Stimulated activated CD4-positive, alpha-beta T cell treated with anti-CD3 and anti-CD28 coated beads, Interleukin-1b, Interleukin-23, amount 100 ng/mL, for 1 hour (primary cell): ENCODE measurements at places on chromosomes 6 and 20.

DNA sequence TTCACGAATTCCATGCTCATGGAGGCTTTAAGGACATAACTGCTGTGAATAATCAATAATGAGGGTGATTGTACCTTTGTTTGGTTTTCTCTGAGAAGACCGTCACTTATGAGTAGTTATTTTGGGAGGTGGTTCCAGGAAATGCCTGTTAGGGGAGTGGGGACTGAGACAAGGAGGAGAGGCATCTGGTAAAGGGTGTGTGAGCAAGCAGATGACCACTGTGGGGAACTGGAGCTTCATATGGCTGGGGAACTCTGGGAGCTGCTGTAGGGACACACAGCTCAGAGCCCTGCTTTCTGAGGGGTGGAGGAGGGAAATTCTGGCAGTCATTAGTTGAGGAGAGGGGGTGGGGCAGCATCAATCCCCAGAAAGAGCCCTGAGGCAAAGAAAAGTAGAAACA is 71.3 kb upstream of the TINAG start:
- no peak for DNase-seq

GRCh38 chr6:24394780-24395437 is 7.8 kb upstream of the MRS2 start:
- no peak for DNase-seq

- DNase-seq, result no peak
Observed at GRCh38 chr6:43284991-43285781, 12.9 kb upstream of the SLC22A7 start.

DNA sequence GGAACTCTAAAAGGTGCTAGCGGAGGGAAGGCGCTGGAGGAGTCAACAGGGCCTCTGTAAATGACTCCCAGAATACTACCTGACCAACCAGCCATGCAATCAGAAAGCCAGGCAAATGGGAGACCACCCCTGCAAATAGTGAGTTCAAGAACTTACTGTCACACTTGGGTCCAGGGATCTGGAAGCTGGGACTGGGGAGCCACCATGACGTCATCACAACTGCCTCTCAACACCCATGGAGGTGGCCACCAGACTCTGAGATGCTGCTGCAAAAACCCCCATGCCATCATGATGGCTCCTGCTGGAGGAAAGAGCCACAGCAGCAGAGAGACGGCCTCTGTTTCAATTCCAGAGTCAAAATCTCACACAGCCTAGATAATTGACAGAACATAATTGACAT is 8.5 kb upstream of the PDYN start:
- DNase-seq, result no peak

GRCh38 chr6:134937426-134937825 is 12.5 kb downstream of the ALDH8A1 start:
- DNase-seq, result no peak

DNA sequence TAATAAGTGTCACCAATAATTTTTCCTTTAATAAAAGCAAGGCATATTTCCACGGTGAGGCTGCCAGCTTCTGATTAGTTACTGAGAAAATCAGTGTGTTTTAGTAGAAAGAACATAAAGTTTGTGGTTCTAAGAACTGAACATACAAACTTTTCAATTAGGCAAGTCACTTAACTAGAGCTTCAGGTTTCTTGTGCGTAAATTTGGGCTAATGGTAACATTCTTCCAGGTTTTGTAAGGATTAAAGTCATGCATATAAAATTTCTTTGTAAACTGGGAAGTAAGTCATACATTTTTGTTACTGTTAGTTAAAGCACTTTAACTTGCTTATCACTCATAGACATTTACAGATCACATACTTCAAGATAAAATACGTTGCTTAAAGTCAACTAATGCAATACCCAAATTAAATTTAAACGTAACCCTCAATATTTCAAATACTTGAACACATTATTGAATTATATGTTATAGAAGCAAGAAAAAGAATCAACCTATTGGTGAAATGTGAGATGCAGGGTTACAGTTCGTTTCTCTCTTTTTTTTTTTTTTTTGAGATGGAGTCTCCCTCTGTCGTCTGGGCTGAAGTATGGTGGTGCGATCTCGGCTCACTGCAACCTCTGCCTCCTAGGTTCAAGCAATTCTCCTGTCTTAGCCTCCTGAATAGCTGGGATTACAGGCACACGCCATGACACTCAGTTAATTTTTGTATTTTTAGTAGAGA is 327.3 kb upstream of the NOX3 start:
- no peak for DNase-seq

GRCh38 chr6:159252955-159253508 is 83.8 kb downstream of the FNDC1 start:
- DNase-seq, result no peak

- no peak for DNase-seq
Observed at GRCh38 chr6:105991561-105992314, 94.4 kb upstream of the PRDM1 start.

DNA sequence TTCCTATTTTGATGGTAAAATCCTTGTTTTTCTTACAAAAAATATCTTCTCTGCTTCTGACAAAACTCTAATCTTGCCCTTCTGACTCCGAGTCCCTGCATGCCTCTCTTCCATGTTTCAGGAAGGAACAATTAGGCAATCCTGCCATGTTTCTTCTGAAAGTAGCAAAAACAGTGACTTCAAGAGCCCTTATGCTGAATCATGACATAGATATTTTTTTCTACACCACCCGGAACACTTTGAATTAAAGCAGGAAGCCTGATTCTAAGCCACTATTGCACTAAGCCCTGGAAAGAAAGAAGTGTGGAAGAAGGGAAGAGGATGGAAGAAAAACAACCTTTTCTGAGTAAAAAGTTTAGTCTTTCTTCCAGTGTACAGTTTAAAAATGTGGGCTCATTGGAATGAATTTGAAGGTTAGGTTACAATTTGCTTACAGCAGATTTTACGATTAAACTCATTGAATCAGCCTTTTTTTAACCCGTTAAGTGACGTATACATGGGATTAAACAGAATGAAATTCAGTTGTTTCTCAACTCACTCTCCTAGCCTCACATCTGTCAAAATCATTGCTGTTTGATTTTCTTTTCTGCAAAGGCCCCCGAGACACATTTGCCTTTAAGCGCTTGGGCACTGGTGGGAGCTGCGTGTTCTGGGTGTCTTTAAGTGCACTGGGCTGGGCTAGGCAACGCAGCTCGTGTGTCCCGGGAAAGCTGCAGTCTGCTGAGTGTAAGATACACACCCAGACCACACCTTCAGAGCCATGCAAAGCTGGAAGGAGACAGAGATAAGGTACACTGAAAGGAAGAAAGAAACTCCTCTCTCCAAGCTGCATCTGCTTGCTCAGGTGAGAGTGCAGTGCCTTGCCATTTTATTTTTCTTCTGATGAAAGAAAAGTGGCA is 159.4 kb upstream of the CITED2 start:
- DNase-seq, result no peak

- no peak for DNase-seq
Observed at GRCh38 chr6:1170794-1171193, 141.1 kb upstream of the FOXQ1 start.

GRCh38 chr6:14135893-14136539 is 18.4 kb downstream of the CD83 start:
- DNase-seq, result no peak

GRCh38 chr6:108904741-108905140 is 56.5 kb downstream of the ARMC2 start:
- DNase-seq, result no peak

GRCh38 chr6:81590314-81590691 is 162.2 kb downstream of the TENT5A start:
- no peak for DNase-seq

- DNase-seq, result no peak
Observed at GRCh38 chr6:158356586-158357546, 44.6 kb downstream of the TULP4 start.

DNA sequence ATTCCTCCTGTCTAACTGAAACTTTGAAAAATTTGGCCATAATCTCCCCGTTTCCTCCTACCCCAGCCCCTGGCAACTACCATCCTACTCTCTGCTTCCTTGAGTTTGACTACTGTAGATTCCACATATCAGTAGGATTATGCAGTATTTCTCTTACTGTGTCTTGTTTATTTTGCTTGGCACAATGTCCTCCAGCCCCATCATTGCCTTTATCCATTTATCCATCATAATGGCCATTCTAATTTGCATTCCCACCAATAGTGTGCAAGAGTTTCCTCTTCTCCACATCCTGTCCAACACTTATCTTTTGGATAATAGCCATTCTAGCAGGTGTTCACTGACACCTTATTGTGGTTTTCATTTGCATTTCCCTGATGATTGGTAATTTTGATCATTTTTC is 202.3 kb downstream of the THBS2 start:
- no peak for DNase-seq

DNA sequence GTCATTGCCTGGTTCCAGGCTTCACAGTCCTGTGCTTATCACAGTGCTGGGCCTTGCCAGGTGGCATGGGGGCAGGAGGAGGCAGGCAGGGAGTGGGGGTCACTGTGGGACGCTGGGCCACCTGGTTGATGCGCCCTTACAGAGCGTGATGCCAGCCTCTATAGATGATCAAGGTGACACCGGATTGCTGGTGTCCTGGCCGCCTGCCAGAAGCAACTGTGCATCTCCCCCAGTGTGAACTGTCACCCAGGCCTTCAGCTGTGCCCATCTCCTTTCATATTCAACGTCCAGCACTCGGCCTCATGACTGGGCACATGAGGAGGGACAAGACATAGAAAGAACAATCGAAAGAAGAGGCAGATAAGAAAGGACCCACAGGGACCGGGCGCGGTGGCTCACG is 318.9 kb downstream of the TAF4 start:
- no peak for DNase-seq

GRCh38 chr20:44217342-44218092 is 6.9 kb upstream of the OSER1 start:
- peak; percentile 42 for DNase-seq

GRCh38 chr6:57108691-57109090 is 18.7 kb downstream of the ZNF451 start:
- DNase-seq, result no peak

GRCh38 chr20:6576726-6577125 is 190.8 kb upstream of the BMP2 start:
- no peak for DNase-seq

- DNase-seq, result no peak
Observed at GRCh38 chr6:13496513-13497190, 9.3 kb upstream of the GFOD1 start.

GRCh38 chr6:137744877-137745276 is 122.2 kb upstream of the TNFAIP3 start:
- DNase-seq, result no peak

GRCh38 chr20:11753155-11753554 is 164.5 kb upstream of the BTBD3 start:
- DNase-seq, result no peak

- DNase-seq, result no peak
Observed at GRCh38 chr6:127053032-127053874, 65.2 kb upstream of the RSPO3 start.

- no peak for DNase-seq
Observed at GRCh38 chr6:75114806-75115205, 91.0 kb downstream of the COL12A1 start.

DNA sequence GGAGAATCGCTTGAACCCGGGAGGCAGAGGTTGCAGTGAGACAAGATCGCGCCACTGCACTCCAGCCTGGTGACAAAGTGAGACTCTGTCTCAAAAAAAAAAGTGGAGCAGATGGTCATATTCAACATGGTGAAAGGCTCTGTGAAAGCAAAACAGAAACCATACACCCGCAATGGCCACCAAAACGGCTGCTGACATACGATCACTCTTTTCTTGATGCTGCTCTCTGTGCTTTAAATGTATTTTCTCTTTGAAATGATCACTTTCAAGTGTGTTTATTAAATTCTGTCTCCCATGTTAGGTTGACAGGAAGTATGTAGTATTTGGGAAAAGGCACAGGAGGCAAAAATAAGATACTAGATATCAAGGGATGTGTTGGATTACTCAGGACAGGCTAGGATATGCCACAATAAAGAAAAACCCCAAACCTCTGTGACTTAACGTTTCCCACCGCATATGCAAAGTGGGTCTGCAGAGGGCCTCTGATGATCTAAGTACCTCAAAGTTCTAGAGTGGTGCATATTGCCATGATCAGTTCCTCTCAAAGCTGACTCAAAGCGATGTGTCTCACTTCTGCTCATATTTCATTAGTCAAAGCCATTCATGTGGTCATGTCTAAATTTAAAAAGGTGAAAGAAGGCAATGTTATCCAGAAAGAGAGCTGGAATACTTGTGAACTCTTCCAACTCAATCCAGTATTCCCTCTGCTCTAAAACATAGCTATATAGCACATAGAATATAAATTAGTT is 155.1 kb upstream of the SOX4 start:
- no peak for DNase-seq

- no peak for DNase-seq
Observed at GRCh38 chr20:61600016-61600415, 348.0 kb downstream of the CDH4 start.

GRCh38 chr20:60137657-60138245 is 179.5 kb downstream of the CDH26 start:
- no peak for DNase-seq

DNA sequence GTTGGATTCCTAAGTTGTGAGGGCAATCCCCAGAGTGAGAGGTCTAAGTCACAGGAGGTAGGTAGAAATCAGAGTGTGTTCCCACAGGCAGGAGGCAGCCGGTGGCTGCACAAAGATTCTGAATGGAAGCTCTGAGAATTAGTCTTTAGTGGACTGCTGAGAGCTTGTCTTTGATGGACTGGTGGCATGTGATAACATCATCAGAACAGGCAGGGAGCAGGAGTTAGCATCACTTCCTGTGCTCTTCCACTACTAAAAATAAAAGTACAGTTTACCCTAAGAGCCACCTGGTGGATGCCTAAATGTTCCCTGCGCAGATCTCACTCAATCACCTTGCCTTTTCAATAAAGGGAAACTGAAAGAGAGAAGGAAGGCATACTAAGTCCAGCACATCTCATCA is 294.6 kb upstream of the POU3F2 start:
- no peak for DNase-seq

GRCh38 chr20:492159-492558 is 29.8 kb upstream of the TBC1D20 start:
- DNase-seq, result no peak

- DNase-seq, result no peak
Observed at GRCh38 chr6:36075656-36076055, 48.0 kb downstream of the MAPK14 start.

DNA sequence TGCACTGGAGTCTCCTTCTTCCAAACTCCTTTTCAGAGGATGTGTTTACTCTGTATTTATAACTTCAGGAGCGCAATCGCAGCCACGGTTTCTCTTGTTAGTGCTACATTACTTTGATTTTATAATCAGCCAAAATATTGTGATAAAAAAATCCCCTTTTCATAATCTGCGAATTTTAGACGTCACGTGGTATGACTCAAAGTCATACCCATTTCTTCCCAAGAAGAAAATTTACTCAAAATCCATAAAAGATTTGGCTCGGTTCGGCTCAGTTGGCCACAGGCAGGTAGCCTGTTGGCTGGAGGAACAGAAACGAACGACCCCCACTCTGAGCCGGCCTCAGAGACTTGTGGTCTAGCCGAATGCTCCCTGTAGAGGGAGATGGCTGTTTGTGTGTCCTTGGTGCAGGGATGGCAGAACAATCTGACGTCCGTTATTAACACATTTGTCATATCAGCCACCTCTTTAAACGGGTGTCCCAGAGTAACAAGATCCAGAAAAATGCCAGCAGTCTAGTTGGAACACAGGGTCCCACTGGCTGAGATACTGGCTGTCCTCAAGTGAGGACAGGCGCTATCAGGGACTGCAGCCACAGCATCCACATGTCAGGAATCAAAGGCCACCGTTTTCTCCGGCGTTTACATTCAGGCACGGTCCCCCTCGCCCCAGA is 247.6 kb downstream of the DLL1 start:
- DNase-seq, result no peak
